Thyroid gland (tissue), 4 donors: ENCODE measurements at places on chromosomes 13 and 19. TPM values are rescaled to one million over a fixed set of nuclear protein-coding genes. Genes with fewer than 3 reads are reported as not detected.

RNF113B gene
- not detected for total RNA-seq

TPTE2 gene
- not detected for total RNA-seq

CHAMP1 gene
- 15.6 TPM for total RNA-seq

ZSCAN4 gene
- total RNA-seq: 0.22 TPM

FFAR2 gene
- not detected for total RNA-seq
